ENCODE measurements at places on chromosomes 12 and 14. TPM values are rescaled to one million over a fixed set of nuclear protein-coding genes. Genes with fewer than 3 reads are reported as not detected.

GRCh38 chr14:98754343-98755020 is 517.5 kb downstream of the BCL11B start:
- H3K36me3 ChIP-seq = no peaks in the 10 kb centered on the region
- H3K27ac ChIP-seq = no peak overlapping the region
- no peaks in the 10 kb centered on the region for H3K27me3 ChIP-seq
- no peaks in the 10 kb centered on the region for H3K4me1 ChIP-seq
- DNase-seq = peak; percentile 13
- no peak overlapping the region for H3K4me3 ChIP-seq

GRCh38 chr12:39805651-39806050 is 186.0 kb upstream of the ABCD2 start:
- no peaks in the 10 kb centered on the region for H3K27me3 ChIP-seq
- DNase-seq = no peak
- H3K4me1 ChIP-seq = no peaks in the 10 kb centered on the region
- H3K4me3 ChIP-seq = no peak overlapping the region
- no peaks in the 10 kb centered on the region for H3K36me3 ChIP-seq

DNA sequence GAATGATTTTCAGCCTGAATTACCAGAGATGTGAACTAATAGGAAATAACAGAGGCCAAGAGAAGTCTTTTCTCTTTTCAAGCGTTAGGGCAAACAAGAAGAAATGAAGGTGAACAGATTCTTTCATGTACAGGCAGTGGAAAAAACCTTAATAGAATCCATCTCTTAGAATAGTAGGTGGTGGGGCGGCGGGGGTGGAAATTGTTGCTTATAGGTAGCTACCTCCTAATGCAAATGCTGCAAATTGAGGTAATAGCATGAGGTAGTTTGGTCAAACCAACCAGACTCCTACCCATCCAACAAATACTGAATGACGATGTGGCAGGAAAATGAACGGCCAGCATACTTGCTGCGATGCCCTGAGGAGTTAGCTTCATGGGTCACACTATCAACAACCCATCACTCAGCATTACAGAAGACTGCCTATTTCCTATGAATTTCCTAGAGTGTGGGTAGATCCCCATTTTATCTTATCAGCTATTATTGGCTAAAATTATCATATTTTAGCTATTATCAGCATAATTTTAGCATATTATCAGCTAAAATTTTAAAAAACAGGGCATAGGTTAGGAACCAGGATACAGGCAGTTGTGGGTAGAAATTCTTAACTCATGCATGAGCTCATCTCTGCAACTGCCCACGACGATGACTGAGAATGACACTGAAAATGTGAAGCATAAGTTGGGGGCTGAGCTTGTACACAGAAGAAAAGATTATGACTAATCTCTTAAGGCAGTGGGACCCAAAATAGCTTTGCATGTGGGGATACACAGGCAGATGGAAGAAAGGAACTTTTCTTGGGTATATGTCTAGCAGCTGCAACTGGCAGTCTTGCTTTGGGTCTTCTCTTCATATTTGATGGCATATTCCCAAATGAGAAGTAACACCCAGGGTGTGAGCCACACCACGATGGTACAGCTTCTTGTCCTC is 68.7 kb downstream of the NIN start:
- H3K4me3 ChIP-seq = no peak overlapping the region
- H3K36me3 ChIP-seq = peaks cover 17% of the 10 kb centered on the region

DNA sequence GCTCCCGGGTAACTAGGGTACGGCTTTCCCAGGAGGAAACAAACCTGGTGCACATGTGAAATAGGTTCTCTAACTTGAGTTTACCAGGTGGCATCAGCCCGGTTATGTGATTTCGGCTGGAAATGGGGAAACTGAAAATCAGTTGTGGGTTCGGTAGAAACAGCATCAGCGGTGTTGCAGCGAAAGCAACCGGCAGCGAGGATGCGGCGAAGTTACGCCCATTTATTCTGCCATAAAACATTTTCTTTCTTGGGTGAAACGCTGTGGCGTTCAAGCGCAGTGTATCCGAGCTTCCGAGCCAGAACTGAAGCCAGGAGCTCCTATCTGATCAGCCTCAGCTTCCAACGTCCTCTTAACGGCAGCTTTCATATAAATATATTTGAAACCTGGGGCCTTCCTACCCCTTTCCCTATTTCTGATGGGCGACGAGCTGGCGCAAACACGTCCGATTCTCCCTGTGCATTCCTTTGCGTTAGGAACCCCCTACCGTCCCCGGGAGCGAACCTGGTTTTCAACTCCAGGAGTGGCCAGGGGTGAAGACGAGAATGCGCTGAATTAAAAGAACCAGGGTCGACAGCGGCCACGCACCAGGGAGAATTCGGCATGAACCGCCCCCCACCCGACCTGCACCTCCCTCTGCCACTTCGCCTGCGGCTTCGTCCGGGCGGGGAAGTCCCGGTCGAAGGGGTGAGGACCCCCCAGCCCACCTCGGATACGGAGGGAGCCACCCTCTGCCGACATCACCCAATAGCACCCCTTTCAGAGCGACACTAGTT is 1.6 kb downstream of the DPF3 start:
- peaks cover 15% of the 10 kb centered on the region for H3K4me1 ChIP-seq
- peak; percentile 46 for DNase-seq
- peak overlapping the region; percentile 48 for H3K27ac ChIP-seq

GRCh38 chr12:74689929-74690328 is 152.3 kb downstream of the ATXN7L3B start:
- DNase-seq = no peak
- H3K4me1 ChIP-seq = no peaks in the 10 kb centered on the region
- H3K27ac ChIP-seq = no peak overlapping the region

DNA sequence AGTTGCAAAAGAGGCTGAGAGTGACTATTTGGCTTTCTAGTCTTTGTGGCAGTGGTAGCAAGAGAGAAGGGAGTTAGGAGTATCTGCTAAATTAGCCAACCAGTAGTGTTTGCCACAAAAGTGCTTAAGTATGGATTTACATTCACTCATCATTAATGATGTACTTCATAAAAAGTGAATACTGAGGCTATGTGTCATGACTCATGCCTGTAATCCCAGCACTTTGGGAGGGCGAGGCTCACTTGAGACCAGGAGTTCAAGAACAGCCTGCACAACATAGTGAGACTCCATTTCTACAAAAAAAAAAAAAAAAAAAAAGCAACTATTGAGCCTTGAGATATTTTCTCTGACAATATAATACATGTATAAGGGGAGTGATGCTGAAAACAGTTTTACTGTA is 36.8 kb downstream of the CCDC177 start:
- H3K4me3 ChIP-seq = no peak overlapping the region
- H3K36me3 ChIP-seq = no peaks in the 10 kb centered on the region
- no peak overlapping the region for H3K27ac ChIP-seq
- no peaks in the 10 kb centered on the region for H3K4me1 ChIP-seq
- DNase-seq = no peak

DNA sequence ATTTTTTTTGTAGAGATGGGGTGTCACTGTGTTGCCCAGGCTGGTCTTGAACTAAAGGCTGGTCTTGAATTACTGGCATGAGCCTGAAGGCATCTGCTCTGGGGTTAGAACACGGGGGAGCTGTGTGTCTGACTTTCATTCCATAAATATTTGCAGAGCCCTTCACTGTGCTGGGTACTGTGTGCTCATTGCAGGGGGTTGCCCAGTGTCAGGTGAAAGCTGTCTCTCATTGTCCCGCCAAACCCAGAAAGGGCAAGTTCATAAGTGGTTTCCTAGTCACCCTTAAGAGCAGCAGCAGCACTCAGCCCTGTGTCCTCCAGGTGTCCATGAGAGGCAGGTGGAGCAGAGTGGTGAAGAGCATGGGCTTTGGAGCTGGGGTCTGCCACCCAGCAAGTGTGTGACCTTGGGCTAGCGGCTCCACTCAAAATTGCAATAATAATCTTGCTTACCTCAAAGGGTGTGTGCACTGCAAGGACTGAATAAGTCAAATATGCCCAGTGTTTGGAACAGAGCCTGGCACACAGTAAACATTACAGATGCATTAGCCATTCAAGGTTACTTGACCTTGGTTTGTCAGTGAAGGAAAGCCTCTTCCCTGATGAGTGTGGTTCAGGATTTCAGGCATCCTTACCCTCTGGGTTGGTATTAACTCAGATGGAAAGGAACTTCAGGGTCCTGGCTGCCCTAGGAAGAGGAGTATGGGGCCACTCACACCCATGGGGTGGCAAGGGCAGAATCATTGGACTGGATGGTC is 4.4 kb upstream of the SMIM41 start:
- no peak for DNase-seq
- H3K4me1 ChIP-seq = peaks cover 34% of the 10 kb centered on the region
- H3K27ac ChIP-seq = peak overlapping the region; percentile 19
- H3K36me3 ChIP-seq = peaks cover 24% of the 10 kb centered on the region
- no peak overlapping the region for H3K4me3 ChIP-seq

DNA sequence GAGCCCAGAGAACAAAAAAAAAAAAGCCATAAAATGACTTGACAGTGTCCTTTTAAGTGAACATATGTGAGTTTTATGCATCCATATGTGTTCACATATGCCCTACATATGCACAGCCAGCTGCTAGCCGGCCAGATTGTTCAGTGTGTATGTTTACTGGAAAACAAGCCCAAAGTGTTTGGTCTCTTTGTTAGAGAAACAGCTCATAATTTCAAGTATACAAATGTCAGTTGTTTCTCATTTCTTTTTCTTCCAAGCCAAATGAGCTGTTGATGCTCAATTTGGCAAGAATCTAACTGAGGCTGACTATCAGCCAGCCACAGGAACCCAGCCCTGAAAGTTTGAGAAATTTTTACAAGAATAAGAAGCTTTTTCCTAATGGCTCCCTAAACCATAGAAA is 60.8 kb upstream of the TSPAN8 start:
- H3K27me3 ChIP-seq = no peaks in the 10 kb centered on the region
- H3K4me3 ChIP-seq = no peak overlapping the region
- H3K4me1 ChIP-seq = no peaks in the 10 kb centered on the region
- no peak overlapping the region for H3K27ac ChIP-seq
- no peaks in the 10 kb centered on the region for H3K36me3 ChIP-seq

GRCh38 chr12:122835750-122836026 is 431 bp downstream of the HIP1R start:
- peak overlapping the region; percentile 69 for H3K4me3 ChIP-seq
- no peaks in the 10 kb centered on the region for H3K27me3 ChIP-seq
- DNase-seq = no peak
- H3K27ac ChIP-seq = no peak overlapping the region

- H3K27me3 ChIP-seq = no peaks in the 10 kb centered on the region
- H3K4me1 ChIP-seq = no peaks in the 10 kb centered on the region
- peak overlapping the region; percentile 95 for H3K27ac ChIP-seq
- peak; percentile 64 for DNase-seq
- H3K36me3 ChIP-seq = no peaks in the 10 kb centered on the region
Observed at GRCh38 chr12:45725631-45726602, 3.6 kb upstream of the ARID2 start.

GRCh38 chr14:40758076-40758475 is 848.6 kb upstream of the LRFN5 start:
- no peak overlapping the region for H3K4me3 ChIP-seq
- no peaks in the 10 kb centered on the region for H3K4me1 ChIP-seq
- no peaks in the 10 kb centered on the region for H3K27me3 ChIP-seq
- DNase-seq = no peak

DNA sequence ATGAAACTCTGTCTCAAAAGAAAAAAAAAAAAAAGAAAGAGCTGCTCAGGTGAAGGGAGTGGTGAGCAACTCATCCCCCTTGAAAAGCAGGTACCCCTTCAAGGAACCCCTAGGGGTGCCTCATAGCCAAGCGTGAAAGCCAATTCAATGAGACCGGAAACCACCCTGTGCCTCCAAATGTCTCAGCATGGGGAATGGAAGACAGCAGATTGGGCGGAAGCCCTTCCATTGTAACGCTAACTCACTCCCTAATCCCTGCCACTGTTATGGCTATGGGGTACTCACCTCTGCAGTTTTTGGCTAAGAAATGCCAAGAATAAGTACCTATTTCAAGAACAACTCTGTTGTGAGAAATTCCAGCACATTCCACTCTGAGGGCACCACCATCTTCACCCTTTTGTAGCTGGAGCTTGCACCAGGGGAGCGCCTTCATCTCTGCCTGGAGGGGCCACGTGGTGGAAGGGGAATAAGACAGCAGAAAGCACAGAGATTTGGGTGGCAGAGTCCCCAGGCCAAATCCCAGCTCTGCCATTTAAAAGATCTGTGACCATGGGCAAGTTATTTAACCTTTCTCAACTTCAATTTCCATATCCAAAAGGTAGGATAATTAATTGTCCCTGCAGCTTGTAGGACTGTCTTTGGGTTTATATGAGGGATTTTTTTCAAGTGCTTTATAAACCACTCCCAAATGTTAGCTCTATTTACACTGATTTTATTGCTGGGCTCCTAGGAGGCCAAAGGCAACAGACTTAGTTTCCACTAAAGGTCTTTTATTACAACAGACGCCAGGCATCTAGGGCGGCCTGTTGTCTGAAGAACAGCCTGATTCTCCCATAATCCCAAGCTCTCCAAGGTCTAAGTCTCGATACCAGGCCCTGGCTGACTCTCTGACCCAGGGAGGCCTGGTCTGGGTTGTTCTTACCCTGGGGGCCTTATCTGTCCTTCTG is 63.9 kb downstream of the ITPK1 start:
- H3K4me3 ChIP-seq = no peak overlapping the region
- H3K36me3 ChIP-seq = no peaks in the 10 kb centered on the region
- no peaks in the 10 kb centered on the region for H3K27me3 ChIP-seq
- H3K27ac ChIP-seq = no peak overlapping the region
- H3K4me1 ChIP-seq = peaks cover 6% of the 10 kb centered on the region

GRCh38 chr12:68349921-68350606 is 17.9 kb upstream of the MDM1 start:
- no peaks in the 10 kb centered on the region for H3K36me3 ChIP-seq
- peaks cover 2% of the 10 kb centered on the region for H3K4me1 ChIP-seq
- no peak overlapping the region for H3K27ac ChIP-seq
- H3K4me3 ChIP-seq = no peak overlapping the region
- DNase-seq = no peak

- no peaks in the 10 kb centered on the region for H3K36me3 ChIP-seq
- H3K27me3 ChIP-seq = no peaks in the 10 kb centered on the region
Observed at GRCh38 chr14:69141550-69141949, 11.4 kb downstream of the DCAF5 start.

- peak; percentile 83 for DNase-seq
- no peak overlapping the region for H3K27ac ChIP-seq
- H3K36me3 ChIP-seq = no peaks in the 10 kb centered on the region
- H3K27me3 ChIP-seq = no peaks in the 10 kb centered on the region
- H3K4me3 ChIP-seq = no peak overlapping the region
Observed at GRCh38 chr14:80605536-80605935, 336.0 kb downstream of the CEP128 start.

GRCh38 chr14:76961631-76962302 is 66.7 kb downstream of the IRF2BPL start:
- no peaks in the 10 kb centered on the region for H3K27me3 ChIP-seq
- H3K4me1 ChIP-seq = peaks cover 25% of the 10 kb centered on the region
- DNase-seq = peak; percentile 99
- H3K36me3 ChIP-seq = no peaks in the 10 kb centered on the region
- H3K27ac ChIP-seq = peak overlapping the region; percentile 94

- no peaks in the 10 kb centered on the region for H3K4me1 ChIP-seq
- no peak overlapping the region for H3K27ac ChIP-seq
- no peaks in the 10 kb centered on the region for H3K27me3 ChIP-seq
Observed at GRCh38 chr14:99261912-99262787, 9.8 kb downstream of the BCL11B start.

SRRM4 gene
- total RNA-seq = not detected

CMA1 gene
- not detected for total RNA-seq

SLC5A8 gene
- total RNA-seq = not detected

SDR9C7 gene
- not detected for total RNA-seq

SERPINA1 gene
- total RNA-seq = under 0.01 TPM

CISTR gene
- total RNA-seq = not detected

KLRG1 gene
- total RNA-seq = 1.0 TPM

OR4E2 gene
- not detected for total RNA-seq

PARP2 gene
- total RNA-seq = 5.6 TPM
